ENCODE measurements at places on chromosomes 7 and 10.

DNA sequence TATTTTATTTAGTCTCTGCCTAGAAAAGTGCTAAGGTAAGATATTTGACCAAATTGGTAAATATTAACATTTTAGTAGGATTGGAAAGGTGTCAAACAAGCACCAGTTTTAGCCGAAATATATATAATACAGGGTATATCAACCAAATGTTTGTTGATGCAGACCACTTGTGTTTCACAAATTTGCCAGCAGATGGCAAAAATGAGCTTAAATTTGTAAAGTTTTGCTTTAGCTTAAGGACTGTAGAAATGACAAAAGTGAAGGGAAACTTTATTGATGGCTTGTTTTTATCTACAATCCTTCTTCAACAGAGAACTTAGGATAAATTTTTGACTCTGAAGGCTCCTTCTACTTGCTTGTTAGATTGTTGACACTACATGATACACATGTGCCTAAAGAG lies 4.8 kb upstream of the POLR1F start:
- no peak for DNase-seq

DNA sequence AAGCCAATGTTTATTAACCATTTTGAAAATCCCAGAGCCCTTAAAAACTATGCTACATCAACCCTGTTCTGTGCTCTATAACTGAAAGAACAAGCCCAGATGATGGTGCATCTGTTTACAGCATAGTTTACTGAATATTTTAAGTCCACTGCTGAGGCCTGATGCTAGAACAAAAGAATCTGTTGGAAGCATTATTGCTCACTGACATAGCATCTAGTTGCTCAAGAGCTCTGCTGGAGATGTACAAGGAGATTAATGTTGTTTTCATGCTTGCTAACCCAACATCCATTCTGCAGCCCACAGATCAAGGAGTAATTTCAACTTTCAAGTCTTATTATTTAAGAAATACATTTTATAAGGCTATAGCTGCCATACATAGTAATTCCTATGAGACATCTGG lies 181.3 kb upstream of the FEZF1 start:
- DNase-seq, result no peak

GRCh38 chr10:11264296-11265048 lies 246.8 kb downstream of the CELF2 start:
- no peak for DNase-seq

DNA sequence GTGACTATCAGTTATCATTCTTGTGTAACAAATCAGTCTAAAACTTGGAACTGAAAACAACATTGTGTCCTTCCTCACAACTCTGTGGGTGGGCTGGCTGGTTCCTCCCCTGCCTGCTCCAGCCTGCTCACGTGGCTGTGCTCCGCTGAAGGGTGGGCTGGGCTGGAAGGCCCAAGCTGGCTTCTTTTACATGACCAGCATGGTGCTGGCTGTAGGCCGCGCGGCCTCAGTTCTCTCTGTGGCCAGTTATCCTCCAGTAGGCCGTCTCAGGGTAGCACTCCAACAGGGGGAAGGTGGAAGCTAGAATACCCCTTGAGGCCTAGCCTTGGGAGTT lies 11.3 kb downstream of the ADAMTS14 start:
- DNase-seq, result no peak

DNA sequence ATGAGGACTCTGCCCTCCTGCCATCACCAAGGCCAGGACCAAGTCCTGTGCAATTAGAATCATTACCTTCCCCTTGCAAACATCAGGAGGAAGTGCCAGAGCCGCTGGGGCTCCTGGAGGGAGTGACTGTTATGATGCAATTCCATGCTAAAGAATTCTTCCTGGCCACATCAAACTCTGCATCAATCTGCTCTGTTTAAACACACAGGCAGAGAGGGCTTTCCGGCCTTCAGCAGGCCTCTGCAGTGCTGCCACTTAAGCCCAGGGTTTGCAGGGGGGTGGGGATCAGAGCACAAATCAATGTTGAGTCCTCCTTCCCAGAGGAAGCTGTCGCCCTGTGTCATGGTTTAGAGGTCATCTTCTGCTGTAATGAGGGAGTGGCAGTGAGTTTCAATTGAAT lies 58.1 kb downstream of the CTBP2 start:
- no peak for DNase-seq

DNA sequence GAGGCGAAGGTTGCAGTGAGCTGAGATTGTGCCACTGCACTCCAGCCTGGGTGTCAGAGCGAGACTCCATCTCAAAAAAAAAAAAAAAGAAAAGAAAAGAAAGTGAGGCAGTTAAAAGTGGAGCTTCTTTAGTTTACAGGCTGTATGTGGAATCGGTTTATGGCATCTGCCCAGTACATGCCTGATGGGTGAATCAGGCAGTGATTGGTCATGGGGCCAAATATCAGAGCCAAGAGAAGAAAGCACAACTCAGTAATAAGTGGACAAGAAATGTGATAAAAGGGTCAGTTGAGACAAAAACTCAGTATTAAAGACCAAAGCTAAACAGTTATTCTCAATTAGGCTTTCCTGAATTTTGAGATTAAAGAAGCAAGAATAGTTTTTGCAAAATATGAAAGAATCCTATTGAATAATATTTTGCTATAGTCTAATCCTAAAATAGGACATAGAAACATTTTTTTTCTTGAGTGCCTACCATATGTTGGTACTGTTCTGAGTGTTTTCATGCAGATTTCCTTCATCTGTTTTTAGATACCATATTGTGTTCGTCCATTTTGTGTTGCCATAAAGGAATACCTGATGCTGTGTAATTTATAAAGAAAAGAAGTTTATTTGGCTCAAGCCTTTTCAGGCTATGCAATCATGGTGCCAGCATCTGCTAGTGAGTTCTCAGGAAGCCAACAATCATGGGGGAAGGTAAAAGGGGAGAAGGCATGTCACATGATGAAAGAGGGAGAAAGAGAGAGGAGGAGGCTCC lies 14.4 kb downstream of the CDC14C start:
- DNase-seq, result no peak

DNA sequence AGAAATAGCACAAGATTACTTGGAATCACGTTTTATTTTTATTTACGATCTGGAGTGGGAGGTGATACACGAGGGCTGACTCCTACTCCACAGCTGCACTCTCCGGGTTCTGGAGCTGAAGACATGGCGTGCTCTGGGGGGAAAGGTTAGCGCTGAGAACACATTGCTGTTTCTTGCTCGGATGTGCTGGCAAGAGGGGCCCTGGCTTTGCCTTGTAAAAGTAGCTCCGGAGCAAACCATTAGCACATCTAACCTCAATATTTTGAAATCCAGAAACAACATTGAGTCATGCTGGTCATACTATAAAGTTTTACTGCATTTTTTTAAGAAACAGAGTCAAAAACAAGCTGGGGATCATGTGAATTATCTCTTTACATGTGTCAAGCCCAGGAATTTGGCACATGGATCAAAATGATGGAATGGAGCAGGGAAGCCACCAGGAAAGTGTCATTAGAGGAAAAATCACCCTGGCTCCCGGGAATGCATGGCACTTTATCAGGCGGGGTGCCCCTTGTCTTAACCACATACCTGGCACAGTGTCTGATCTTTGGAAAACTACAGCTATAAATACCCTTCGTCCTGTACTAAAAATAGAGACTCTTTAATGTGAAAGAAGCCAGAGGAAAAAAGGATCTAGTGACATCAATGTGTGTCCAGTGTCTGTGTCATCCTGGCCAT lies 31.6 kb upstream of the LYZL1 start:
- no peak for DNase-seq

GRCh38 chr7:144735505-144736276 lies 100.2 kb downstream of the TPK1 start:
- DNase-seq, result no peak

DNA sequence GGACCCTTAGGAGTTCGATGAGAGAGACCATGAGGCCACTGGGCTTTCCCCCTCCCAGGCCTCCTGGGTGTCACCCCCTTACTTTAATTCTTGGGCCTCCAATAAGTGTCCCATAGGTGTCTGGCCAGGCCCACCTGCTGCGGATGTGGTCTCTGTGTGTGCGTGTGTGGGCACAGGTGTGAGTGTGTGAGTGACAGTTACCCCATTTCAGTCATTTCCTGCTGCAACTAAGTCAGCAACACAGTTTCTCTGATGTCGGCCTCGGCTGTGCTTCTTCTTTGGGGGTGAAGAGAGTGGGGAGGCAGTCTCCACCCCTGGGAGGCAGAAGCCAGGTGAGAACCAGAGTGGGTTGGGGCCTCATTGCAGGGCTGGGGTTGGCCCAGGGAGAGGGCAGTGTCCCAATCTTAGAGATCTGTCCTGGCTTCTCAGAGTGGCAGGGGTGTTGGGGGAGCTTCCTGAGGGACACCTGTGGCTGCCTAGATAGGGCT lies 1.5 kb downstream of the PVRIG start:
- DNase-seq, result peak; percentile 62

- DNase-seq, result no peak
Measured at GRCh38 chr10:84423719-84424118, 95.3 kb downstream of the CCSER2 start.

- no peak for DNase-seq
Measured at GRCh38 chr10:82628373-82628772, 753.4 kb downstream of the NRG3 start.

- DNase-seq, result no peak
Measured at GRCh38 chr7:32428546-32428945, 61.6 kb downstream of the LSM5 start.

- no peak for DNase-seq
Measured at GRCh38 chr10:79475877-79476276, 30.5 kb upstream of the ZCCHC24 start.

DNA sequence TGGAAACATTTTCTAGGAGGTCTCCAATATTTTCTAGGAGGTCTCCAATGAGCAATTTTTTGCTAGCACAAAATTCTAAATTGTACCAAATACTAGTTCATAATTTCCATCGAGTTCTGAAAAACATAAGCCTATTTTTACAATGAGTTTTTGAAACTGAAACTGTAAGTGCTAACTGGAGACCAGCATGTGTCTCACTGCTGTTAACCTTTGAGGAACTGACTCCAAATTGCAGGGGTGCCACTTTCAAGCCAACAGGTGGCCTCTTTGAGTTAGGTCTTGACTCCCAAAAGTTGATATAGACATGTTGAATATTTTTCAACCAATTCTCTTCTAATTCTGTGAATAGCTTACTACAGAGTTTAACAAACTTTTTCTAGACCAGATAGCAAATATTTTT lies 58.8 kb downstream of the CAV1 start:
- DNase-seq, result no peak

DNA sequence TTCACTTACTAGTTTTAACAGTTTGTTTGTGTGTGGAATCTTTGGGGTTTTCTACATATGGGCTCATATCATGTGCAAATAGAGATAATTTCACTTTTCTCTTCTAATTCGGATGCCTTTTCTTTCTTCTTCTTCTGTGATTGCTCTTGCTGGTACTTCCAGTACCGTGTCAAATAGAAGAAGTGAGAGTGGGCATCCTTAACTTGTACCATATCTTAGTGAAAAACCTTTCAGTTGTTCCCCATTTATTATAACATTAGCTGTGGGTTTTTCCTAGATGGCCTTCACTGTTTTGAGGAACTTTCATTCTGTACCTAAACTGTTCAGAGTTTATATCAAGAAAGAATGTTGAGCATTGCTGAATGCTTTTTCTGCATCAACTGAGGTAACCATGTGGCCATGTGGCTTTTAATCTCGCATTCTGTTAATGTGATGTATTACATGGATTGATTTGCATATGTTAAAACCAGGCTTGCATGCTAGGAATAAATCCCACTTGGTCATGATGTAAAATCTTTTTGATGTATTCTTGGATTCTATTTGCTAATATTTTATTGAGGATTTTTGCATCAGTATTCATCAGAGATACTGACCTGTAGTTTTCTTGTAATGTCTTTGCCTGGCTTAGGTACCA lies 78.7 kb downstream of the FAM107B start:
- no peak for DNase-seq

DNA sequence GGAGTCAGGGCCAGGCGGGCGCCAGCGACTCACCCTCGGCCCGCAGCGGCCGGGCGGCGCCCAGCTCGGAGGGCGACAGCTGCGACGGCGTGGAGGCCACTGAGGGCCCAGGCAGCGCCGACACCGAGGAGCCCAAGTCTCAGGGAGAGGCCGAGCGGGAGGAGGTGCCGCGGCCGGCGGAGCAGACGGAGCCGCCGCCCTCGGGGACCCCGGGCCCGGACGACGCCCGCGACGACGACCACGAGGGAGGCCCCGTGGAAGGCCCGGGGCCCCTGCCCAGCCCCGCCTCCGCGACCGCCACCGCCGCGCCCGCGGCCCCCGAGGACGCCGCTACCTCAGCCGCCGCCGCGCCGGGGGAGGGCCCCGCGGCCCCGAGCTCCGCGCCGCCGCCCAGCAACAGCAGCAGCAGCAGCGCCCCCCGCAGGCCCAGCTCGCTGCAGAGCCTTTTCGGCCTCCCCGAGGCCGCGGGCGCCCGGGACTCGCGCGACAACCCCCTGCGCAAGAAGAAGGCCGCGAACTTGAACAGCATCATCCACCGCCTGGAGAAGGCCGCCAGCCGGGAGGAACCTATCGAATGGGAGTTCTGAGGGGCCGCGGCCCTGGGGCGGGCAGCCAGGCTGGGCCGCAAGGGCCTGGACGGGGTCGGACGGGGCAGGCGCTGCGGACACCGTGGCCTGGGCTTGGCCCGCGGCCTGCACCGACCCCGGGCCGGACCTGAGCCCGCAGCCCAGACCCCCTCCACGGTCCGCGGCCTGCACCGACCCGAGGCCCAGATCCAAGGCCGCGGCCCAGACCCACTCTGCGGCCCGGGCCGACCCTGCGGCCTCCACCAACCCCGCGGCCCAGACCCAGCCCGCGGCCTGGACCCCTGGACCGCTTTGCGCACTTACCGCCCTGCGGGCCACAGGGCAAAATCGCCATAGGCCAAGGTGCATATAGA lies 37.9 kb upstream of the SH2B2 start:
- no peak for DNase-seq

DNA sequence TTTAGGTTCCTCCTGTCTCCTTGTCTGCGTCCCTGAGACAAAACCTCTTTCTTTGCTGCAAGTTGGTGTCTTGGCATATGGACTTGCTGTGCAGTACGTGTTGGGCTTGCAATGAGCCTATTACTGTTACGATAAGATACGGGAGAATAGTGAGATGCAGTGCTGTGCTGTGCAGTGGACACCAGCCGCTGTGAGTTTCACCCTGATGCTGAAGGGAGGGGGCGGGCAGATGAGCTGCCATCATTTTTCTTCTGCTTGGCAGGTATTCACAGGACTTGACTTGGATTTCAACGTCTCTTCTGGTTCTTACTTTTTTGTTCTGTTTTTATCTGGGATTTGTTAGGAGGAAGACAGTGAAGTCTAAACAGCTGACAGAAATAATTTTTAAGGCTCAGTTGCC lies 257.1 kb upstream of the PITRM1 start:
- DNase-seq, result no peak

GRCh38 chr10:7696545-7696944 lies 6.6 kb upstream of the ITIH2 start:
- DNase-seq, result no peak

DNA sequence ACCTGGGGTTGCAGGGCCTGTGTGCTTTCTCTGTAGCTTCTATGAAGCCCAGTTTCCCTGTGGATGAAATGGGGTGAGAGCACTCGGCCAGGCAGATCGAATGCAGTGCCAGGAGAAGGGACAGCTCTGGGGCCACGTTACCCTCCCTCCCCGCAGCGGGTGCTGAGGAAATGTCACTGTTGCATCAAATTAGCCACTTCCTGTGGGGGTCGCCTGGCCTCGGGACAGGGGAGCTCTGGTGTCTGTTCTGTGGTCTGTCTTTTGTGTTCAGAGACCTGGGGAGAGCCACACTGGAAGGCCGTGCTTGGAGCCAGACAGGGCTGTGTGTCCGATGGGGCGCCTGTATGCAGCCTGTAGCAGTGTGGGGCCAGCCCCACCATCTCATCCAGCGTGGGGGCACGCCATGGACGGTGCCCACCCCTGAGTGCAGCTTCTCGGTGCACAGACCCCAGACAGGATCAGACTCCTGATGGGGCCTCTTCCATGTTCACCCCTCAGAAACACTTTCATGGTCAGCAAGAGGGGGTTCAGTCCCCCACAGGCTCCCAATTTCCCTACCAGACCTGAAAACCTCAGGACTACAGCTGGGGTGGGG lies 13.6 kb downstream of the TTYH3 start:
- no peak for DNase-seq

All from stimulated activated CD4-positive, alpha-beta T cell treated with anti-CD3 and anti-CD28 coated beads, Interleukin-15, amount 100 ng/mL, for 1 hour (primary cell).